ENCODE measurements at places on chromosomes 12 and 14. TPM values are rescaled to one million over a fixed set of nuclear protein-coding genes. Genes with fewer than 3 reads are reported as not detected.

The RIMKLB gene
- 42.6 TPM for total RNA-seq

DNA sequence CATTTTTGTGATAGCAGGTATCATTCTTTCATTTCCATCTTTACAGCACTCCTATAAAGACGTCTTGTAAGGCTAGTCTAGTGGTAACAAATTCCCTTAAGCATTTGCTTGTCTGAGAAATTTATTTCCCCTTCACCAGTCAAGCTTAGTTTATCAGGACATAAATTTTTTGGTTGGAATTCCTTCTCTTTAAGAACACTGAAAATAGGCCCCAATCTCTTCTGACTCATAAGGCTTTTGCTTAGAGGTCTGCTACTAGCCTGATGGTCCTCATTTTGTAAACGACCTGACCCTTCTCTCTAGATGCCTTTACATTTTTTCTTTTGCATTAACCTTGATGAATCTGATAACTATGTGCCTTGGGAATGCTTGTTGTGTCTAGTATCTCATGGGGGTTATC lies 20.3 kb downstream of the OLR1 start:
- H3K27me3 ChIP-seq, result no peaks in the 10 kb centered on the region
- no peak overlapping the region for H3K27ac ChIP-seq
- H3K36me3 ChIP-seq, result no peaks in the 10 kb centered on the region
- H3K4me1 ChIP-seq, result peaks cover 10% of the 10 kb centered on the region
- DNase-seq, result no peak
- no peak overlapping the region for H3K4me3 ChIP-seq

DNA sequence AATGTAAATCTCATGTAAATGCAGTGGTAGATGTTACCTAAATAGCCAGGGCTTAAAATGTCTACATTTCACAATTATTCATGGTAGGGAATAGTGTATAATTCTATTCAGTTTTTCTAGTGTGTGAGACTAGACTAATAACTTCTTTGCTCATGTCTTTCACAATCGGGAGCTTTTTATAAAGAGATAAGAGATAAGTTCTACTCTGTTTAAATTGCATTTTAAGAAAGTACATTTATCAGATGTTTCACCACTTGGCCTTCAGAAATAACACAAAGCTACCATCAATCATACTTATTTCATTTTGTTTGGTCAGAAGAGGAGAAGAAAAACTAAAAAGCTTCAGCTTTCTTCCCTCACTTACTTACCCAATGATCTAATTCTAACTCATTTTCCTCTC lies 725.5 kb upstream of the FLRT2 start:
- H3K4me1 ChIP-seq, result peaks cover 8% of the 10 kb centered on the region
- no peak overlapping the region for H3K4me3 ChIP-seq
- H3K36me3 ChIP-seq, result no peaks in the 10 kb centered on the region
- DNase-seq, result no peak
- no peaks in the 10 kb centered on the region for H3K27me3 ChIP-seq
- no peak overlapping the region for H3K27ac ChIP-seq

The OR4K14 gene
- total RNA-seq, result not detected

DNA sequence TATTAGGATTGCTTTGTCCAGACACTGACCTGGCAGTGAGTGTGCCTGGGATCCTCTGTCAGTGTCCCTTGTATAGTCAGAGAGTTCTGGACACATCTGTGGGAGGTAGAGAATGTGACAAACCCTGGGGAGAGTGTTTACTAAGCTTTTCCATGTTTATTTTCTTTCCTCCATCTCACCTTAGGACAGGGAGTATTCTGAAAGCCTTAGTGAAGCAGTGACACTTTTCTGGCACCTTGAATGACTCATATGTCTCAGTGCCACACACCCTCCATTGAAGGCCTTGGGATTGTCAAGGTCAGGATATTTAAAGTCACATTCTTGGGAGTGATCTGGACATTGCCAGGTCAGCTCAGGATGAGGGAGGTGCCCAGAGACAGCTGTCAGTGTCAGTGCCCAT lies 34.9 kb upstream of the CTDSP2 start:
- H3K27me3 ChIP-seq, result no peaks in the 10 kb centered on the region
- no peak overlapping the region for H3K27ac ChIP-seq
- H3K4me3 ChIP-seq, result no peak overlapping the region
- H3K36me3 ChIP-seq, result peaks cover 5% of the 10 kb centered on the region

- no peaks in the 10 kb centered on the region for H3K36me3 ChIP-seq
- H3K27me3 ChIP-seq, result no peaks in the 10 kb centered on the region
- H3K27ac ChIP-seq, result peak overlapping the region; percentile 97
- no peak for DNase-seq
- no peak overlapping the region for H3K4me3 ChIP-seq
- peaks cover 24% of the 10 kb centered on the region for H3K4me1 ChIP-seq
Observed at GRCh38 chr12:104218935-104219334, 3.4 kb downstream of the TXNRD1 start.

DNA sequence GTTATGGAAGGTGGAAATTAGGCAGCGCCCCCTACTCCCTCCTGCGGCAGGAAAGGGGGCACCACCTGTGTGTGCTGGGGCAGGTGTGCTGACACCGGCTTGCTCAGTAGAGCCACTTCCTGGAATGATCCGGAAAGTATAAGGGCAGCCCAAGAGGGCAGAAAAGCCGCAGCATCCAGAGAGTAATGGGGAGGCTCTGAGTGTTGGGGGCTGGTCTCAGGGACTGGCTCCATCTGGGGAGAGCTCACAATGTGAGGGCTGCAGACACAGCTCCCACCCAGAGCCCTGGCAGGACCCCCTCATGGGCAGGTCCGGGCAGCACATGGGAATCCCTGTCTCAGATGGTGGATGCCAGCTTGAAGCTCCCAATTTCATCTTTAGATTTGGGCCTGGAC lies 187.6 kb upstream of the C14orf180 start:
- no peak overlapping the region for H3K4me3 ChIP-seq
- H3K27me3 ChIP-seq, result peaks cover 4% of the 10 kb centered on the region
- no peaks in the 10 kb centered on the region for H3K36me3 ChIP-seq
- H3K27ac ChIP-seq, result no peak overlapping the region
- DNase-seq, result no peak

GRCh38 chr12:12891080-12891880 lies at the start of gene GPRC5A:
TSS of gene GPRC5A (plus strand) at chr12:12891562. CDS start at chr12:12908250, 16,688 bp downstream.
- peak within 1 kb of the TSS; percentile 85 for H3K4me3 ChIP-seq
- H3K27me3 ChIP-seq, result no peaks in the 10 kb centered on the region
- DNase-seq, result peak; percentile 95

The EPYC gene
- not detected for total RNA-seq

The RAB5B gene
- 105 TPM for total RNA-seq

The SDR9C7 gene
- total RNA-seq, result not detected

The MMP17 gene
- 1.3 TPM for total RNA-seq

- no peaks in the 10 kb centered on the region for H3K36me3 ChIP-seq
- no peak overlapping the region for H3K27ac ChIP-seq
- H3K4me3 ChIP-seq, result no peak overlapping the region
- peaks cover 3% of the 10 kb centered on the region for H3K4me1 ChIP-seq
Observed at GRCh38 chr14:26926585-26926984, 328.8 kb upstream of the NOVA1 start.

The MYH7 gene
- total RNA-seq, result not detected

DNA sequence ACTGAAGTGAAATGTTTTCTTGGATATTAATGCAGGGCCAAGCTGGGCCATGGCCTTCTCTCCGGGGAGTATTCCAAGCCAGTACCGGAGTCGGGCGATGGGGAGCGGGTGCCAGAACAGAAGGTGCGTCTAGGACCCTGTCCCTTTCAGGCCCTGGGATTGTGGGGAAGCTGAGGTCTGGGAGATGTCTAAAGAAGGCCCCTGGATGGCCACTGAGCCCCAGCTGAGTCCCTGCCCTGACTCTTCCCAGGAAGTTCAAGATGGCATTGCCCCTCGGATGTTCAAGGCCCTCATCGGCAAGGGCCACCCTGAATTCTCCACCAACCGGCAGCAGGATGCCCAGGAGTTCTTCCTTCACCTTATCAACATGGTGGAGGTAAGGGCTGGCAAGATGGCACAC lies 7.2 kb upstream of the TPI1 start:
- H3K27me3 ChIP-seq, result no peaks in the 10 kb centered on the region
- DNase-seq, result peak; percentile 52
- no peaks in the 10 kb centered on the region for H3K4me1 ChIP-seq
- H3K4me3 ChIP-seq, result no peak overlapping the region
- H3K36me3 ChIP-seq, result peaks cover 49% of the 10 kb centered on the region
- H3K27ac ChIP-seq, result no peak overlapping the region

The CLEC9A gene
- not detected for total RNA-seq

DNA sequence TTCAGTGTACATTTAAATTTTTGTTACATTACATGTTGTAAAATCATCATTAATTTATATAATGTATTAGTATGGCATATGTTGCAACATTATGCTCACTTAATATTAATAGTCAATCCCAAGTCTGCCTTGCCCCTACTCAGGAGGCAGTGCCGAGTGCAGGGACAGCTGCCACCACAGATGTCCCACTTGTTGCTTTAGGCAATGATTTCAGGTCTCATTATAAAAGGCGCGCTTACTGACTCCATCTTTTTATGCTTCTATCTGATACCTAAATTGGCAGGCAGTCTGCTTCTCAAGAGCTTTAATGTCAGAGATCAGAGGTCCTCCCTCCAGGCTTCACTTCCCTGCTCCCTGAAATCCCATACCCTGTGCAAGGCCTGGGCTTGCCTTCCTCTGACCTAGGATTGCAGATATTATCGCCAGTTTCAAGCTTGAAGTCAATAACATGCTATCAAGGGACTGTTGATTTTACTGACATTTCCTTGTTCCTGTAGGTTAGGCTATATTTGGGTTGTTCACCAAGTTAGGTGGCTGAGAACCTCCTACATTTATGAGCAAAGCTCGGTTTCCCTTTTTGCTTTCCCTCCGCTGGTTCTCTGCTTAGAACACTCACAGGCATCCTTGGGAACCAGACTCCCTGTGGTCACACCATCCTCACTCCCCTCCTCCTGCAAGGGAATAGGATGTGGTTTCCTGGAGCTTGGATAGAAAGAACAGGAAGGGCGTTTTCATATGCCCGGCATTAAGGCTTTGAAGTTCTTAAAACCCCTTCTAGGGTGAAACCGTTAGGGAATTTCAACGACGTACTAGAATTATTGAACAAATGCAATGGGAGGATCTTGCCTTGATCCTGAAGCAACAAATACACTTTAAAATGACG lies 208.4 kb upstream of the FKBP4 start:
- H3K4me1 ChIP-seq, result peaks cover 17% of the 10 kb centered on the region
- H3K36me3 ChIP-seq, result peaks cover 37% of the 10 kb centered on the region
- H3K4me3 ChIP-seq, result no peak overlapping the region
- DNase-seq, result no peak

DNA sequence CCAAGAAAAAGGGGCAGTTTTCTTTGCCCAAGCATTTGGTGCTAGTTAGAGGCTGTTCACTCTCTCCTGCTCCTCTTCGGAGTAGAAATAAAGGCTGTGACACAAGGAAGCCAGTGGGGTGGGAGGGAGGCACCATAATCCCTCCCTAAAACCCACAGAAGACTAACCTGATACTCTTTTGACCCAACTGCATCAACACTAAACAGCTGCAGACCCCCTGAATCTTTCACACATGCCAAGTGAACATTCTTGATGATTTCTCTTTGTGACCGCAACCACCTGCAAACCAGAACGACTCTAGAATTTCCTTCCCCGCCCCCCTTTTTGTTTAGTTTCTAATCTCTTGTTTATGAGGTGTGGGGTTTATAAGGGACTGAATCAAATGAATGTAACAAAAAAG lies 175.8 kb upstream of the BCL2L14 start:
- peaks cover 16% of the 10 kb centered on the region for H3K36me3 ChIP-seq
- no peaks in the 10 kb centered on the region for H3K27me3 ChIP-seq
- no peak overlapping the region for H3K27ac ChIP-seq
- no peak overlapping the region for H3K4me3 ChIP-seq
- no peak for DNase-seq
- H3K4me1 ChIP-seq, result peaks cover 21% of the 10 kb centered on the region

DNA sequence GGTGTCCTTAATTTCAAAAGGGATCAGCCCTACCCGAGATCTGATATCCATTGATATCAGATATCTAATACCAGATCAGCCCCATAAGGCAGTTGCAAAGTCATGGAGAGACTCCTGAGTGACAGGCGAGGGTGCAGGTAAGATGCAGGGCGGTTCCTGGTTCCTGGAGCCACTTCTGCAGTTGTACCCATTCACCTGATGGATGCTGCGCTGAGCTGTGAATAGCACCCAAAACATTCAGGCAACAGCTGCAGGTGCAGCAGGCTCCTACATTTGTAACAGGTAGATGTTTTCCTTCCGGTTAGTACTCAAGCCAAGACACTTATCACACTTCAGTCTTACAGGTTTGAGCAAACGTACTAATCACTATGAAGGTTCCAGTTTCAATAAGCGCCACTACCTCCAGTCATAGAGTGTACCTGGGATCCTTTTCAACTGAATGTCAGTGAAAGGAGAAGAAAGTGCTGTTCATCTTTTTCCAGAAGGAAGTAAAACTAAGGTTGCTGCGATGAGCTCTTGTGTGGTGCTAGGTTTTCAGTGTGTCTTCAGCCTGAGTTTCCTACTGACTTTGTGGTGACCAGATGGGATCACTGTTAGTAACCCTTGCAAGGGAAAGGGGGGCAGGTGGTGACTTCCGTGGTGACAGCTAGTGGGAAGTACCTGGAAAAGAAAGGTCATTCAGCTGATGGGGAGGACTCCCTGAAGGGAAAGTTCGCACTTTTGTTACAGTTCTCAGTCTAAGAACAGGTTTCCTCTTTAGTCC lies 1.9 kb downstream of the ATP6V0A2 start:
- H3K4me3 ChIP-seq, result peak overlapping the region; percentile 87
- H3K27me3 ChIP-seq, result no peaks in the 10 kb centered on the region
- peaks cover under 1% of the 10 kb centered on the region for H3K36me3 ChIP-seq
- H3K27ac ChIP-seq, result peak overlapping the region; percentile 54
- peaks cover 36% of the 10 kb centered on the region for H3K4me1 ChIP-seq
- DNase-seq, result no peak

The BIN2 gene
- not detected for total RNA-seq

- H3K27ac ChIP-seq, result no peak overlapping the region
- H3K36me3 ChIP-seq, result no peaks in the 10 kb centered on the region
- H3K4me3 ChIP-seq, result no peak overlapping the region
- H3K4me1 ChIP-seq, result no peaks in the 10 kb centered on the region
Observed at GRCh38 chr14:96960598-96961116, 163.5 kb downstream of the VRK1 start.

The OR8S1 gene
- not detected for total RNA-seq

DNA sequence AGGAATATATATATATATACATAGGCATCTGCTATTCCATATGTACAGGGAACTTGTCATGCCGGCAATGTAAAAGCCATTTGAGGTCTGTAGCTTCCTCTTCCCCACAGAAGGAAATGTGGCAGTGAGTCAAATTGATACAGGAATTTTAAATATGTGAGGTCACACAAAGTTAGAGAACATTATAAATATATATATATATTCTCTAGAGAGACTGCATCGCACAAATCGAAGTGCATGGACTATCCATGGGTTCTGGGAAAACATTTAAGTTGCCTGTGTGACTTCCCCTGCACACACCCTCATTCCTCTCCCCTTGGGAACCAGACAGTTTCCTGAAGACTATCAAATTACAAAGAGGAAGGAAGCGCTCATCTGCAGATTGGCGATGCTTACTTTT lies 100.9 kb upstream of the CCDC91 start:
- peaks cover 42% of the 10 kb centered on the region for H3K4me1 ChIP-seq
- no peak overlapping the region for H3K27ac ChIP-seq
- H3K27me3 ChIP-seq, result no peaks in the 10 kb centered on the region
- H3K36me3 ChIP-seq, result no peaks in the 10 kb centered on the region
- H3K4me3 ChIP-seq, result no peak overlapping the region

GRCh38 chr12:91287753-91288152 lies 105.1 kb upstream of the DCN start:
- H3K27ac ChIP-seq, result no peak overlapping the region
- no peaks in the 10 kb centered on the region for H3K27me3 ChIP-seq
- H3K36me3 ChIP-seq, result peaks cover 4% of the 10 kb centered on the region
- DNase-seq, result no peak

- H3K27me3 ChIP-seq, result no peaks in the 10 kb centered on the region
- DNase-seq, result no peak
Observed at GRCh38 chr14:90281261-90281660, 24.9 kb downstream of the PSMC1 start.

GRCh38 chr12:9198012-9198411 lies 10.2 kb downstream of the PZP start:
- peaks cover 10% of the 10 kb centered on the region for H3K27me3 ChIP-seq
- H3K4me3 ChIP-seq, result no peak overlapping the region
- H3K4me1 ChIP-seq, result no peaks in the 10 kb centered on the region
- DNase-seq, result no peak

All from chondrocyte (in vitro differentiated cells).